Activated CD4-positive, alpha-beta T cell treated with anti-CD3 and anti-CD28 coated beads for 1 hour (primary cell): ENCODE measurements at places on chromosomes 4 and X.

DNA sequence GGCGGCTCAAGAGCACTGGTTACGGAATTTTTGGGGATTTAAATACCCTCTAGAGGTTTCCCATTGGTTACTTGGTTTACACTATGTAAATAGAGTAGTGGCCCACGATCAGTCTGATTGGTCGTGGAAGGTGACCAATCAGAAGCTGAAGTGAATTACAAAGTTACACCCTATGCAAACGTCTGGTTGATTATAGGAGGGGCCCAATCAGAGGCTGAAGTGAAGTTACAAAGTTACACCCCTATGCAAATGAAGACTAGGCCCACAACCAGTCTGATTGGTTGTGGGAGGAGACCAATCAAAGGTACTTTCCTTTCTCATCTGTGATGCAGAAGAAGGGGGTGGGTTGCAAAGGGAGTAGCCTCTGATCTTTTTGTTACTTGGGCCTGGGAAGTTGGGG lies 45.1 kb upstream of the HSD17B10 start:
- DNase-seq, result no peak

DNA sequence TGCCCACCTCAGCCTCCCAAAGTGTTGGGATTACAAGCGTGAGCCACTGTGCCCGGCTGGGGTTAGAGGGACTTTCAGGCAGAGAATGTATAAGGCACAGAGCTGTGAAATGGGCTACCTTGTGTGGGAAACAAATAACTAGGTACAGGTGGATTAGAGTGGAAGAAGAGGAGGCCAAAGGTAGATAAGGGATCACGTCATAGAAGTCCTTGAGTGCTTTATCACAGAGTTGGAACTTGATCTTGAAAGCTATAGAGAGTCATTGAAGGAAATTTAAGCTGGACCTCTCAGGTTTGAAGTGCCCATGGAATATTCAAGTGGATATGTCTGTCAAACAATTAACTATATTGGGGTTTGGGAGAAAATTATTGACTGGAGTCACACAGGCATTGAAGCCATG lies 8.4 kb downstream of the N4BP2 start:
- no peak for DNase-seq

GRCh38 chrX:28585767-28586166 lies 1.5 kb upstream of the IL1RAPL1 start:
- no peak for DNase-seq

DNA sequence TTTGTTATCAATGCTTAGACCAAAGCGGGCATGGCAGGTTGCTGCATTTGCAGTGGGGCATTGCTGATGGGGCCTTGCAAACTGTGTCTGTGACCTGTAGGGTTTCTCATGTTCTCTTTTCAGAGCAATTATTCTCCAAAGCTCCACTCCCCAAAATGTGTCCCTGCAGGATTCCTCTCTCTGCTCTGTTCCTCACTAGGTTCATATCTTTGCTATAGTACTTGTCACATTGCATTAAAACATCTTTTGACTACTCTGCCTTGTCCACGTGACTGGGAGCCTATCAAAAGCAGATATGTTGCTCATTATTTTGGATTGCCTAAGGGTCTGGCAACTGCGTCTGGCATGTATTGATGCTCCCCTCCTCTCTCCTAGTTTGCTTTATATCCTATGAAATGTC lies 177.7 kb upstream of the MID1 start:
- no peak for DNase-seq

DNA sequence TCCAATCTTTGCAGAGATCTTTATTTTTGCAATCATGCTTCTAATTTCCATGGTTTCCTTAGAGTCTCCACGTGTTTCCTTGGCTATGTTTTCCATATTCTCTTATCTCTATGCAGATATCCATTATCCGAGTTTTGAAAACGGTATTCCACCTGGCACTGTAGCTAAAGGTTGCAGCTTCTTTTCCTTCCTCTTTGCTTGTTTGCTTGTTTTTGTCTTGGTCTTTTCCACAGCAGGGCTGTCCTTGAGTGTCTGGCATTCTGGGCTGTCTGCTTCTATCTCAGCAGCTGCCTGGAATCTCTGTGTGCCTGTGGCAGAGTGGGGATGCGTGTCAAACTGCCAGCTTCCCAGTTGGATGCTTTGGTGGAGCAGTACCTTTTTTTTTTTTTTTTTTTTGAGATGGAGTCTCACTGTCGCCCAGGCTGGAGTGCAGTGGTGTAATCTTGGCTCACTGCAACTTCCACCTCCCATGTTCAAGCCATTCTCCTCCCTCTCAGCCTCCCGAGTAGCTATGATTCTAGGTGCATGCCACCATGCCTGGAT lies 46.9 kb downstream of the WFS1 start:
- DNase-seq, result no peak

GRCh38 chr4:20395160-20395773 lies 143.6 kb downstream of the SLIT2 start:
- DNase-seq, result no peak

GRCh38 chr4:17024425-17024824 lies 126.0 kb upstream of the LDB2 start:
- no peak for DNase-seq

GRCh38 chrX:118615141-118615540 lies 112.3 kb upstream of the IL13RA1 start:
- DNase-seq, result no peak

DNA sequence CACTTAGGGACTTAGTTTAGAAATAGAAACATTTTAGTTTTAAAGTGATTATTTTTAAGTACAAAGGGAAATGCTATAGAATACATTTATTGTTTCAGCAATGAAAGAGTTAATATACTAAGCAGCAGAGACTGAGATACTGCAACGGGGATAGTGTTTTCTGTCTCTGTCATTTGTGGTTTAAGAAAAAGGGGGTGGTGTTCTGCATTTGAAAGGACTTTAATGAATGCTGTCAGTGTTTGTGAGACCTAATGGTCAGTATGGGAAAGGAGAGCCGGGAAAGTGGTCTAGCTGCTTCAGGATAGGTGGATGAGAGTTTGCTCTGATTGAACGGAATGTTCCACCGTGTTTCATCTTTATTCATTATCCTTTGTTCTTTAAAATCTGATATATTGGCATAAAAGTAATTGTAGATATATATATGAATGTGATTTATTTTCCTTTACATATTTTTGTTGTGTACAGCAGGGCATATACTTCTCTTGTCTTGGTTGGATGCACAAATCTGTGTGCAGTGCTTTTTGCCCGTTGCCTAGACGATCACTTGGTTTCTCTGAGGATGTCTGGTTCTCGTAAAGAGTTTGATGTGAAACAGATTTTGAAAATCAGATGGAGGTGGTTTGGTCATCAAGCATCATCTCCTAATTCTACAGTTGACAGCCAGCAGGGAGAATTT lies at the start of gene KLHL5:
Gene KLHL5, plus strand, starts transcription at position 139 of the 676 bp plus-strand sequence. Its CDS starts 421 bp downstream, at position 560.
- no peak for DNase-seq
